ENCODE measurements at places on chromosomes 16 and 17.

DNA sequence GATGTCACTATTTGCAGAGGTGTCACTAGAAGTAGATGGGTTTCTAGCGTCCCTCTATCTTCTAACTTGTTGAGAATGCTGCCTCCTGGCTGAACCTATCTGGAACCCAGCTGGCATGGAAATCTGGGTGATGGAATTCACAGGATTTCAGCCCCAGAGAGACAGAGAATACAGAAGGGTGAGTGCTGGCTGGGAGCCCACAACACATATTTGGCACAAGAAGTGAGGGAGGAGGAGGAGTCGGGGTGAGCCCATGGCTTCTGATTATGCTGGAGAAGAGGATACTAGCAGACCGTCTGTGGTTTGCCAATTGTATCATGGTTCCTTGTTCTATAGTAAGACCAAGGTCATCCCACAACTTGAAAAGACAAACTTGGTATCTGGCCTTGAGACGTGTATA, 557.8 kb upstream of the SALL1 start:
- no peak for DNase-seq

DNA sequence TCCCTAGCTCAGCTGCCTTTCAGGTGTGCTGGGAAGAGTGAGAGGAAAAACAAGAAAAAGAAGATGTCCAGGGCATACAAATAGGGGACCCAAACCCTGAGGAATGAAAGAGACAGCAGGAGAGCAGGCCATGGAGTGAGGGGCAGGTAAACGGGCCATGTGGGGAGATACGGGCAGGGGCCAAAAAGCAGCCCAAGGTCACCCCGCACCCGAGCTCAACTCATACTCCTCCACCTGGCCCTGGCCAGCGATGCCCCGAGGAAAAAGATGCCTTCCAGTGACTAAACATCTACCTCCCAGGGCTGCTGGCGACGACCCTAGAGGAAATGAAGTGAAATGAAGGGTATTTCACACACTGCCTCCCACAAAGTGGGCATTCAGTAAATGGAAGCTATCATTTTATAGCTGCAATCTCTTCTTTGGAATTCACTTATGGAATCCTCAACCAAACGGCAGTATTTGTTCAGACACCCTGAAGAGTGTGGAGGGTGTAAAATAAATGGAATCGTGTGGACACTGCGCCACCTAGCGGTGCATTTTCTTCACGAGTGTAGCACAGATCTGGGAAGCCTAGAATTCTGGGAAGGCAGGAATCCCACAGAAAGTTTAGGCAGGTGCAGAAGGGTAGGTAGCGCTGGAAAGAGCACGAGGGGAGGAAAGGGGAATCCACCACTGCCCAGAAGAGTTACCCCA, 14.9 kb downstream of the ELAC2 start:
- peak; percentile 56 for DNase-seq

DNA sequence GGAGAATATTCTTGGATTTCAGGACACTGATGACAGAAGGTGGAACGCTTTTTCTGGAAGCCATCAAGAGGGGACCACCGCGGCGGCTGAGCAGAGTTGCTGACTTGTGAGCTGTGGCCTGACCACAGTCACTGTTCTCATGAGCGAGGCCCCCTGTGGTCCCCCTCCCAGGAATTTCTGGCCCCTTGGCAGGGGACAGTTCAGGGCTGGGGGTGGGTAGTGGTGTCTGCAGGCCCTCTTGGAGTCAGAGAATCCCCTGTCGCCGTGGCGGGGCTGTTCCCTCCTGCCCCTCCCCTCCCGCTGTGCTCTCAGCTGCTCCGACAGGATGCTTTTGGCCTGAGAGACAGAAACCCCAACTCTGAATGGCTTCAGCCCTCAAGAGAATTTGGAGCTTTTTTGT, 292.0 kb downstream of the SEC14L1 start:
- no peak for DNase-seq

DNA sequence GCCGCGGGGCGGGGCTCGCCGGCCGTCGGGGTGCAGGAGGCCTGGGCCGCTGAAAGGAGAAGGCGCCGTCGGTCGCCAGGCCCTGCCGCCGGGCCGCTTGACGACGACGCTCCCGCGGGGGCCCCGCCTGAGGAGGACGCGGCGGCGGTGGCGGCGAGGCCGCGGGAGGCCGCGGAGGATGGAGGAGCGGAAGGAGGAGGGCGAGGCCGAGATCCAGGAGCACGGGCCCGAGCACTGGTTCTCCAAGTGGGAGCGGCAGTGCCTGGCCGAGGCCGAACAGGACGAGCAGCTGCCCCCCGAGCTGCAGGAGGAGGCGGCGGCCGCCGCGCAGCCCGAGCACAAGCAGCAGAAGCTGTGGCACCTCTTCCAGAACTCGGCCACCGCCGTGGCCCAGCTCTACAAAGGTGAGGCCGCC, 430 bp downstream of the HAPSTR1 start:
- DNase-seq, result no peak

- DNase-seq, result peak; percentile 89
Measured at GRCh38 chr17:19647697-19648474, 665 bp upstream of the ALDH3A2 start.

- no peak for DNase-seq
Measured at GRCh38 chr17:34236281-34236892, 18.7 kb upstream of the CCL2 start.

DNA sequence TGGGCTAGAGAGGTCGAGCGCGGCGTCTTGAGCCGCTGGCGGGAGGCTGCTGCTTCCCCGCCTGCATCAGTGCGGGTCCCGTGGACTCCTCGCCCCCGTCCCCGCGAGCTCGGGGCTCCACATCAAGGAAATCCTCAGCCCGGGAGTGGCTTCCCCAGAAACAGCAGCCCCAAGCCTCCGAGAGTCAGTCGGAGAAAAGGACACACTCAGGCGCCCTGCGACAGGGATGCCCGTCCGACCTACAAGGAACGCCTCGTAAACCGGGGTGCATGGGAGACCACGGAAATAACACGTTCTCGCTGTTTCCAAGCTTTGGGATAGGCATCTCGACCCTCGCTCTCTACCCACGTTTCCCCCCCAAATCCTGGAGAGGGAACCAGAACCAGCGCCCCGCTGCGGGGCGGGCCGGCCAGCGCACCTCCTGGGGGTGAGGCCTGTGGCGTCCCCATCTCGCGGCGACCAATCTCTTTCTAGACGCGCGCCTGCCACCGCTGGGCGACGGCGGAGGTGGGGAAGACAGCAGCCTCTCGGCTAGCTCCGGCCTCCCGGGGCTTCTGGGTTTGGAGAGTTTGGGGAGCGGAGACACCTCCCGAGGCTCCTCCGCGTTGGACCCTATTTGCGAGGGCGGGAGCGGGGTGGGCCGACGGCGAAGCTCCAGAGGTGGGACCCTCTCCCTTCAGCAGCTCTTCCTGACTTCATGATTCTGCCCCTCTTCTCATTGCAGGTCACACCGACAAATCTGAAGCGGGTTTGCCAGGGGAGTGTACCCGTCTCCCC, 759 bp upstream of the TP53I13 start:
- DNase-seq, result peak; percentile 68

- peak; percentile 9 for DNase-seq
Measured at GRCh38 chr17:81635973-81636504, 873 bp downstream of the NPLOC4 start.

DNA sequence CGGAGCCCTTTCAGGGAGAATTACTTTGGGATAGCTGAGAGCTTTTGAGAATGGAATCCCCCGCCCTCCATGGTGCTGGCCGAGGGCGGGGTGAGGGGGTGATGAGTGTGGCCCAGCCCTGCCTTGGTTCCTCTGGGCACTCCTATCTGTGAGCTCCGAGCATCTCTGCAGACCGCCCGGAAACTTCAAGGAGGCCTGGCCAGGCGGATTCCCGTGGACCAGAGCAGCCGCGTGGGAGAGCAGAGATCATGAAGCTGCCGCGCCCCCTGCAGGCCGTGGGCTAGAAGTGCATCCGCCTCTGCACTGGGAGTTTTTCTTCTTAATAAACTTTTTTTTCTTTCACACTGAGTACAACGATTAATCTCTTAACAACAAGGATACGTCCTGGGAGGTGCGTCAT, 392.9 kb upstream of the EEF2KMT start:
- DNase-seq, result peak; percentile 36

- DNase-seq, result no peak
Measured at GRCh38 chr16:46765050-46765449, 16.9 kb upstream of the MYLK3 start.

GRCh38 chr17:65489413-65490155, 71.9 kb downstream of the AXIN2 start:
- no peak for DNase-seq

DNA sequence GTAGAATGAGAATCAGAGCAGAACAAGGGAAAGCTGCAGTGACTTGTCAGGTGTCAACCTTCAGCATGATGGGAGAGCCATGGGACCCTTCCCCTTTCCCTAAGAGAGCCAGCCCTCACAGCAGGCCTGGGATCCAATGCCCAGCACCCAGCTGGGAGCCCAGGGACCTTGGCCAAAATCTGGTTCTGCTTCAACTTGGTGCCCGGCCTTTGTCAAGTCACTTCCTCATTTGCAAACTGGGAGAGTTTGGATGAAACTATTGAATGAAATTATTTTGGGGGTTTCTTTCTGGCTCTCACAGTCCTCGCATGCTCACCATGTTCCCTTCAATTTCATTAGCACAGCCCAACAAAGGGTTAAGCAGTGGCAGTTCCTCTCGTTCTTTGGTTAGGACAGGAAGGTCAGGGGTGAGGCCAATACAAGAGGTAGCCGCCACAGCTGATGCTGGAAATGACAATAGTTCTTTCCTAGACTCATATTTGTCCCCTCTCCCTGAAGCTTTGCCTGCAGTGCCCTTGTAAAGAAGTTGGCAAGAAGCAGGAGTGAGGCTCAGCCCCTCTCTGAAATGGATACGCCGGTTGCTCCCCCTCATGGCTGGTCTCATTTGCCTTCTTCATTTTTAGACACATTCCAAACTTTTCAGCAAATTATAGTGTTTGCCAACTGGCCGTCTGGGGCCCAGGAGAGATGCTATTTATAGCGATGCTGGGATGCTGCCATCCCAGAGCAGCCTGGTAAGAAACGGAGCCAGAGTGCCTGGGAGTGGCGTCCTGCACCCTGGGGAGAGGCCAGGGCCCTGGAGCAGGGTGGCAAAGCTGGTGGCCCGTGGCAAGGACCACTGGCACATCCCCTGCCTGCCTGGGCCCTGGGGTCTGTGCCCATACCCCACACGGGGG, 34.5 kb upstream of the MEOX1 start:
- DNase-seq, result peak; percentile 27

DNA sequence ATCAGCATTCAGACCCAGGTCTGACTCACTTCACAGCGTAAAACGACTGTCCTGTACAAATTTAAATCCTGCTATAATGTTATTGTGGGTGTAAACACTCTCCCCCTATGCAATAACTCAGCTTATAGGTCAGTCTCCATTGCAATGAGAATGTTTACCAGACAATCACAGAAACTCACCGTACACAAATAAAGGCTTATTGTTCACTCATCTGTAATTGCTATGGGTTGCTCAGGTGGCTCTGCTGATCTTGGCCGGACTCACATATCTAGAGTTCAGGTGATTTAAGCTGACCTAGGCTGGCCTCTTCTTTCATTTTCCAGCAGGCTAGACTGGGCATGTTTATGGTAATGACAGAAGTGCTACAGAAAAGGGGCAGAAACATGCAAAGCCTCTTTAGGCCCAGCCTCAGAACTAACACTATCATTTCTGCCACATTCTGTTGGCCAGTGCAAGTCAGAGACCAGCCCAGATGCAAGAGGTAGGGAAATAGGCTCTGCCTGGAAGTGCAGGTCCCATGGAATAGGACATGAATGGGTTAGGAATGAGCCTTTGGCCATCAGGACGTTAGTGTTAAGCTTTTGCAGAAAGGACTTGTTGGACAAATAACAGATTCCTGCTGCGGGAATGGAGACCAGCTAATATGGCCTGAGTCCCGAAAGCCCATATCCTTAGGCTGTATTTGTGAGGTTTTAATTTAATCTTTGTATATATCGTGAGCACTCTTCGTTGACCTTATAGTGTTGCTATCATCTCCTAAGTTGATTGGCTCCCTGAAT, 44.0 kb downstream of the HLF start:
- no peak for DNase-seq

GRCh38 chr16:47058295-47059086, 85.0 kb upstream of the DNAJA2 start:
- DNase-seq, result no peak

GRCh38 chr17:64091116-64091515, 38.8 kb downstream of the ERN1 start:
- DNase-seq, result peak; percentile 28

GRCh38 chr16:65044873-65045272, 77.0 kb downstream of the CDH11 start:
- DNase-seq, result no peak

Data from inflammatory macrophage (primary cell).